ENCODE measurements at places on chromosomes 5 and 9. TPM values are rescaled to one million over a fixed set of nuclear protein-coding genes. Genes with fewer than 3 reads are reported as not detected.

DNA sequence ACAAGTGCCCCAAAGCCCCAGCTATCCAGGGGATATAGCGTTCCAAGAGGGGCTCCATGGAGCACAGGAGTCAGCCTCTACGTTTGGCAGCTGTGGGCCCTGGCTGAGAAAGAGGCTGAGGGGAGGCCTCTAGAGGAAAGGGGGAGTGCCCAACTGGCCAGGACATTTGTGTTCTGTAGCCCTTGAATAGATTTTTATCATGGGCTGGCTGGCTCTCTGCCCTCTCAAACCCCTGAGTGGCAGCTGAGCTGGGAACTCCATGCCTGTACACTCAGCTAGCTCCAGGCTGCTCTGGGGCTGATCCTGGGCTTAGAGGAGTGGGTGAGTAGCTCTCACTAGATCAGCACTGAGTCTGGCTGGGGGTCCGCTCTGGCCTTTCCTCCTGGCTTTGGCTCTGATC lies 285.0 kb downstream of the ZSWIM6 start:
- no peak for DNase-seq

The NKD2 gene
- total RNA-seq: 0.17 TPM

The ANKRD31 gene
- total RNA-seq: 0.05 TPM

The PNPLA7 gene
- 1.7 TPM for total RNA-seq

The ANKRD33B gene
- total RNA-seq: 3.4 TPM

The IL13 gene
- total RNA-seq: not detected

GRCh38 chr5:669842-670395 lies 23.2 kb downstream of the TPPP start:
- no peak for DNase-seq

The TXNDC8 gene
- not detected for total RNA-seq

All from dermis blood vessel endothelial cell (primary cell).